ENCODE measurements at places on chromosomes 13 and 19. TPM values are rescaled to one million over a fixed set of nuclear protein-coding genes. Genes with fewer than 3 reads are reported as not detected.

Gene C19orf81
- total RNA-seq = 10.4 TPM

Gene PBX4
- 56.1 TPM for total RNA-seq

Gene RASIP1
- total RNA-seq = 6.2 TPM

Gene ZNF583
- total RNA-seq = 13.6 TPM

Gene ZNF567
- total RNA-seq = 5.8 TPM

Gene GIPR
- total RNA-seq = 36.4 TPM

Gene FFAR1
- total RNA-seq = not detected

- no peaks in the 10 kb centered on the region for H3K36me3 ChIP-seq
- no peak for DNase-seq
- peaks cover 8% of the 10 kb centered on the region for H3K4me1 ChIP-seq
- H3K4me3 ChIP-seq = peak overlapping the region; percentile 89
- H3K27ac ChIP-seq = peak overlapping the region; percentile 96
Measured at GRCh38 chr19:51108805-51109146, 567 bp upstream of the CTU1 start.

GRCh38 chr19:6753178-6754031 lies 13.8 kb downstream of the SH2D3A start:
- H3K27me3 ChIP-seq = peaks cover 4% of the 10 kb centered on the region
- H3K36me3 ChIP-seq = no peaks in the 10 kb centered on the region
- peak; percentile 86 for DNase-seq
- H3K4me3 ChIP-seq = peak overlapping the region; percentile 68

GRCh38 chr19:4673726-4674125 lies 3.6 kb upstream of the MYDGF start:
- no peaks in the 10 kb centered on the region for H3K36me3 ChIP-seq
- no peak overlapping the region for H3K27ac ChIP-seq
- DNase-seq = no peak
- H3K27me3 ChIP-seq = peaks cover 1% of the 10 kb centered on the region
- peaks cover 2% of the 10 kb centered on the region for H3K4me1 ChIP-seq
- H3K4me3 ChIP-seq = no peak overlapping the region

DNA sequence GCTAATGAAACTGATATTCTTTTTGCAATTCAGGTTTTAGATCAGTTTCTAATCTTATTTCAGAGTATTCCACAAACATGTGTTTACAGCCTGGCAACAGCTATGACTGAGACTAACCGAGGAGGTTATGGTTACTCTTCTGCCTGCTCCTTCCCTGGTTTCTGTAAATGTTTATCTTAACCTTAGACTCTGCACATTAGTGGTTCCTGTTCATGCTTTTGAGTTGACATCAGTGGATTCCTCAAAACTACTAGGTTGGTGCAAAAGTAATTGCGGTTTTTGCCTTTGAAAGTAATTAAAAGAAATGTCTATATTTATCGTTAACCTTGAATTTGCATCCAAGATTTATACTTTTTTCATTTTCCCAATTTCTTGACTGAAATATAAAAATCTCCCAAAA lies 237.0 kb upstream of the TSHZ3 start:
- no peak for DNase-seq
- H3K27ac ChIP-seq = no peak overlapping the region
- H3K4me3 ChIP-seq = no peak overlapping the region
- H3K36me3 ChIP-seq = no peaks in the 10 kb centered on the region
- no peaks in the 10 kb centered on the region for H3K4me1 ChIP-seq
- no peaks in the 10 kb centered on the region for H3K27me3 ChIP-seq

- H3K36me3 ChIP-seq = no peaks in the 10 kb centered on the region
- H3K27me3 ChIP-seq = no peaks in the 10 kb centered on the region
- DNase-seq = no peak
- H3K27ac ChIP-seq = no peak overlapping the region
- no peak overlapping the region for H3K4me3 ChIP-seq
- no peaks in the 10 kb centered on the region for H3K4me1 ChIP-seq
Measured at GRCh38 chr19:42568006-42568405, 26.7 kb downstream of the CEACAM8 start.

DNA sequence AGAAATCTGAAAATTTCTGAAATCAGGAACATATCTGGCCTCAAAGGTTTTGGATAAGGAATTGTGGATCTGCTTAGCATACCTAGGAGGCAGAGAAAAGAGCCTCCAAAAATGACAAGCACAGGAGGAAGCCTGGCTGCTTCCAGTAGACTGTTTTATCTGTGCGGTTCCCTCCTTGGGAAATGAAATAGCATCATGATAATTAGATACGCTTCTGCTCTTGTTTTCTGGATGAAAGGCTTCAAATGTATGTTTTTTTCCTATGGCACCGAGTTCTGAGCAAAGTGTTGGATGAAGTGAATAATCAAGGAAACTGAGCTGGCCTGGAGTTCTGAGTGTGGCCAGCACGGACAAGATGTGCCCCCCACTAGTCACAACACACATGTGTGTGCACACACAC lies 19.8 kb upstream of the GPR12 start:
- DNase-seq = no peak
- H3K27me3 ChIP-seq = no peaks in the 10 kb centered on the region
- no peak overlapping the region for H3K4me3 ChIP-seq

- H3K27ac ChIP-seq = no peak overlapping the region
- no peak for DNase-seq
- H3K36me3 ChIP-seq = no peaks in the 10 kb centered on the region
- H3K27me3 ChIP-seq = peaks cover 10% of the 10 kb centered on the region
Measured at GRCh38 chr19:4748185-4748584, 24.5 kb upstream of the DPP9 start.
